ENCODE measurements at places on chromosomes 2 and 18. TPM values are rescaled to one million over a fixed set of nuclear protein-coding genes. Genes with fewer than 3 reads are reported as not detected.

Gene PSMA8
- total RNA-seq = not detected

GRCh38 chr2:202944408-202944807, 32.3 kb downstream of the CARF start:
- no peaks in the 10 kb centered on the region for H3K4me1 ChIP-seq
- no peak overlapping the region for H3K4me3 ChIP-seq
- DNase-seq = no peak
- H3K27me3 ChIP-seq = no peaks in the 10 kb centered on the region

Gene FBXO48
- 1.1 TPM for total RNA-seq

GRCh38 chr2:145157741-145158591, 638.0 kb upstream of the ZEB2 start:
- no peaks in the 10 kb centered on the region for H3K27me3 ChIP-seq
- H3K4me3 ChIP-seq = no peak overlapping the region
- DNase-seq = no peak
- H3K4me1 ChIP-seq = no peaks in the 10 kb centered on the region
- H3K36me3 ChIP-seq = no peaks in the 10 kb centered on the region

DNA sequence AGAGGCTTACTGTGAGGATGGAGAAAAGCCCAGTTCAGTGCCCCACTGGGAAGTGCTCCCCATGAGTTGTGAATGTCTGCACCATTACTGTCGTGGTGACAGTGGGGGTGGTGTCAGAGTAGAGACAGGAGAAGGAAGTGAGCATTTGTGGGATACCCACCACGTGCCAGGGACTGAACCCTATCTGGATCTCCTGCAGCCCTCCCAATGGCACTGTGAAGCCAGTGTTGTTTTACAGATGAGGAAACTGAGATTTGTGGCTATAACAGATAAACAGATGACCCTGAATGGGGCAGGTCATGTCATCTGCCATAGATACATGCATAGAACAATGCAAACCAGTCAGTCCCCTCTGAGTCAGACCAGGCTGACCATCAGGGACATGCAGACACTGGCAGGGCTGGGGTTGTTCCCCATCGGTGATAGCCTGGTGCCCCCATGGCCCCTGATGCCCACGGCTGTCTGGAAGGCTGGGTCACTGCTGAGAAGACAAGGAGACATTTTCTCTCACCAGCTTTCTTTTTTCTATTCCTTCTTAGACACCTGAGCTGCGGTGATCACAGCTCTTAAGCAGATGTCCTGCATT, 60.8 kb downstream of the EMILIN2 start:
- no peaks in the 10 kb centered on the region for H3K4me1 ChIP-seq
- no peak overlapping the region for H3K27ac ChIP-seq
- DNase-seq = no peak

DNA sequence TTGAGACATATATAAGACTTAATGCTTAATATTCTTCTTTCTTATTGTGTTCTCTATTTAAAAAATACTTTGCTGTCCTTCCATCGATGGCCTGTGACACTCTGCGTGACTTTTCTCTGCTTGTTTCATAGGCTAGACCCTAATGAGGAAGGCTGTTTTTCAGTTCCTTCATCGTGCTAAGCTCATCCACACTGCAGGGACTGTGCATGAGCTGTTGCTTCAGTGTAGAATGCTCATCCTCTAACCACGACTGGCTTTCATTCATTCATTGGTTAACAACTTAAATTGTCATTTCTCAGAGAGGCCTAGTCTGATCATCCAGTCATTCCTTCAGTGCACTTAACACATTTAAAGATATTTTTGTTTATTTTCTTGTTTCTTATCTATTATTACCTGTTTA, 134.4 kb downstream of the CCDC85A start:
- H3K27me3 ChIP-seq = no peaks in the 10 kb centered on the region
- no peak for DNase-seq
- H3K36me3 ChIP-seq = no peaks in the 10 kb centered on the region
- H3K4me3 ChIP-seq = no peak overlapping the region
- H3K27ac ChIP-seq = no peak overlapping the region

DNA sequence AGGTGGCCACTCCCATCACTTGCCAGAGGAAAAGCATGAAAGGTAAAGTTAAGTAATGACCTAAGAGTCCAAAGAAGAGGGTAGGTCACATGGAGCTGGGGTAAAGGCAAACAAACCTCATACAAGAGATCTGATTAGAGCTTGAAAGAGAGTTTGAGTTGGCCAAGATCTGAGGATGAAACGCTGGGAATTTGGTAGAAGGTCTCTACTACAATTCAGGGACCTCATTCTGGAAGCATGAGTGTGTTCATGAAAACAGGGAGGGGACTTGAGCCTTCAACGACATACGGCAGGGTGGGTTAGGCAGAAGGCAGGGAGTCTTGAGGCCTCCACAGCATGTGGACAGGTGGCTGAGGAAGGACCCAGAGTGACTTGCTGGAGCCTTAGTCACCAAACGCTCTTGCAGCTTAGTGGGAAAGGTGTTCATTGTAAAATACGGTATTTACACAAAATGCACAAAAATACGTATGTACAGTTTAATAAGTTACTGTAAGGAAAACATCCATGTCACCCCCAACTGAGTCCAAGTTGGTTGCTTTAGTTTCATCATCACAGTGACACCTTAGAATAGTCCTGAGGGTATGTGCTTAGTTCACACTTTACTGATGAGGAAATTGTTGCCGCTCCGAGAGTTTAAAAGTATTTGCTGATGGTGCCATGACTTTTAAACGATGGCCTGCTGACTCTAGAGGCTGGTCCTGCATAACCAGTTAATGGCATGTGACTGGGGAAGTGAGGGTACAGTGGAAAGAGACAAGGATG, 5.0 kb upstream of the FARP2 start:
- peaks cover 7% of the 10 kb centered on the region for H3K4me1 ChIP-seq
- H3K36me3 ChIP-seq = peaks cover 71% of the 10 kb centered on the region
- H3K27ac ChIP-seq = no peak overlapping the region
- H3K4me3 ChIP-seq = no peak overlapping the region

DNA sequence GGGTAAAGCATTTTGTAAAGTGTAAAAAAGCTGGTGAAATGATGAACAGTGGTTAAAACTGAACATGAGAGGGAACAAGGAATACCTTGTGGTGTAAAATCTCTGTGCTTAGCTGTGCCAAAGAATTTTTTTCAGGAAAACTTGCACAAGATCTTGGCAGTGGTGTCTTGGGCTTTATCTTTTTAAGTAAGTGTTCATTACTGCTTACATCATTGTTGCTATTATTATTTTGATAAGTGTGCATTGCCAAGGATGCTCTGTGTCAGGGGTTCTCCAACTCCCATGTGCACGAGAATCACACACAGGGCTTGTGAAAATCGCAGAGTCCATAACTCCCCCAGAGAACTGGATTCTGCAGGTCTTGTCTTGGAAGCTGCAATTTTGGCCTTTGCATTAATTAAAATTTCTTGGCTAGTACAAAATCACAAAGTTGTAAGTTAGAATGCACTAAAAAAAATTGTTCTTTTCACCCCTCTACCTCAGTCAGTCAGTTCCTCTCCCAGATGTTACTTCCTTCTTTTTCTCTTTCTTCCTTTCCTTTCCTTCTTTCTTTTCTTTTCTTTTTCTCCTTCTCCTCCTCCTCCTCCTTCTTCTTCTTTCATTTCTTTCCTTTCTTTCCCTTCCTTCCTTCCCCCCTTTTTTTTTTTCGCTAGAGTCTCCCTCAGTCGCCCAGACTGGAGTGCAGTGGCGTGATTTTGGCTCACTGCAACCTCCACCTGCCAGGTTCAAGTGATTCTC, 37.8 kb downstream of the GATA6 start:
- no peak overlapping the region for H3K27ac ChIP-seq
- H3K4me3 ChIP-seq = no peak overlapping the region
- H3K36me3 ChIP-seq = no peaks in the 10 kb centered on the region
- no peaks in the 10 kb centered on the region for H3K4me1 ChIP-seq

Gene GKN2
- not detected for total RNA-seq

- H3K4me1 ChIP-seq = peaks cover 2% of the 10 kb centered on the region
- H3K36me3 ChIP-seq = no peaks in the 10 kb centered on the region
- H3K4me3 ChIP-seq = no peak overlapping the region
- no peak overlapping the region for H3K27ac ChIP-seq
Measured at GRCh38 chr2:237060534-237061312, 25.0 kb upstream of the COPS8 start.

All from H1 (cell line).